Islet precursor cell (in vitro differentiated cells): ENCODE measurements at places on chromosomes 13 and 19.

DNA sequence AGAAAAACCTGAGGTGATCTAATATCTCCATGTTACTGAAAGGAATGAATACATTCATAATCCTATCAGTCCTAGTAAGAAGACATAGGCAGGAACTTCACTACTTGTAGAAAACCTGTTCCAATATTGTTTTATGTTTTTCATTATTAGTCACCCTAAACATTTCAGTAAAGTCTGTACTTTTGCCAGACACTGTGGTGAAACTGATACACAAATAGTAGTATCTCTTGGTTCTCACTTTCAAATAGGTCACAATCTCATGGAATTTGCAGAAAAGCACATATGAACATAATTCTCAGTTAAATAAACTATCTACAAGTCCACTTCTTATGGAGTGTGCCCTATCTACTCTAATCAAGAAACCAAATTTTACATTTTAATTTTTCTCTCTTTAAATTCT is 88.3 kb upstream of the PCDH9 start:
- no peak for DNase-seq

- no peak for DNase-seq
These were observed 66.3 kb upstream of the MCF2L start for GRCh38 chr13:112902669-112903068.

- DNase-seq, result no peak
These were observed 94.2 kb upstream of the MCF2L start for GRCh38 chr13:112874751-112875300.

DNA sequence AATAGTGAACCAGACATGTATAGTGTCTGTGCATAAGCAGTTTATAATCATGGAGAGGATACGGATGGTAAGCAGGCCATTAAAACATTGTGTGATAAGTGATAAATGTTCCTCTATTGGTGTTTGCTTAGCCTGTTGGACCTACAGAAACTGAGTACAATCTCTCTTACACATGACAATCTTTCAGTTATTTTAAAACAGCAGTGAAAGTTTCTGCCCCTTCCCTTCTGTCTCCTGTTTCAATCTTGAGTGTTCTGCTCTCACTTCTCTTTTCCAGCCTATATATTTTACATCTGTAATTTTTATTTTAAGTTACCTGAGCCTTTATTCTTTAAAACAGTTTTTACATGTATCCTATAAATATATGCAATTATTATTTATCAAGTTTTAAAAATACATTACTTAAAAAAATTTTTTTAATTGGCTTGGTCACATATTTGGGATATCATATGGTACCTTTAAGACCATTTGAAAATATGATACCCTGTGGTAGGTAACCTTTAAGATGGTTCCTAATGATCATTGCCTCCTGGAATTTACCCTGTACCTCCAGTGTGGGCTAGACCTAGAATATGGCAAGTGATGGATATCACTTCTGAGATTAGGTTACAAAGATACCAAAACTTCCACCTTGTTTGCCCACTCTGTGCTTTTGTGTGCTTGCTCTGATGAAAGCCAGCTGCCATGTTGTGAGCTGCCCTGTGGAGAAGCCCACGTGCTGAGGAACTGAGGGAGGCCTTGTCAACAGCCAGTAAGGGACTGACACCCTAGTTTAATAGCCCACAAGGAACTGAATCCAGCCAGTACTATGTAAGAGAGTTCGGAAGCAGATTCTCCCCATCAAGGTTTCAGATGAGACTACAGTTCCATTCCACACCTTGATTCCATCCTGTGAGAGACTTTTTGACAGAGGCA is 99.3 kb downstream of the DHRS12 start:
- DNase-seq, result no peak

DNA sequence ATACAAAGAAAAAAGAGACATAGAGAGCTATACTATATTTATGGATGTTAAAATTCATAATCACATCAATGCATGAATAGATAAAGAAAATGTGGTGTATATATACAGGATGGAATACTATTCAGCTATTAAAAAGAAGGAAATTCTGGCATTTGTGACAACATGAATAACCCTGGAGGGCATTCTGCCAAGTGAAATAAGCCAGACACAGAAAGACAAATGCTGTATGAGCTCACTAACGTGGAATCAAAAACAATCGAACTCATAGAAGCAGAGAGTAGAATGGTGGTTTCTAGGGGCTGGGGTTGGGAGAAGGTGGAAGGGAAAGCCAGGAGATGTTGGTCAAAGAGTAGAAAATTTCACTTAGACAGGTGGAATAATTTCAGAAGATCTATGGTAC is 24.0 kb downstream of the UTP14C start:
- DNase-seq, result no peak

DNA sequence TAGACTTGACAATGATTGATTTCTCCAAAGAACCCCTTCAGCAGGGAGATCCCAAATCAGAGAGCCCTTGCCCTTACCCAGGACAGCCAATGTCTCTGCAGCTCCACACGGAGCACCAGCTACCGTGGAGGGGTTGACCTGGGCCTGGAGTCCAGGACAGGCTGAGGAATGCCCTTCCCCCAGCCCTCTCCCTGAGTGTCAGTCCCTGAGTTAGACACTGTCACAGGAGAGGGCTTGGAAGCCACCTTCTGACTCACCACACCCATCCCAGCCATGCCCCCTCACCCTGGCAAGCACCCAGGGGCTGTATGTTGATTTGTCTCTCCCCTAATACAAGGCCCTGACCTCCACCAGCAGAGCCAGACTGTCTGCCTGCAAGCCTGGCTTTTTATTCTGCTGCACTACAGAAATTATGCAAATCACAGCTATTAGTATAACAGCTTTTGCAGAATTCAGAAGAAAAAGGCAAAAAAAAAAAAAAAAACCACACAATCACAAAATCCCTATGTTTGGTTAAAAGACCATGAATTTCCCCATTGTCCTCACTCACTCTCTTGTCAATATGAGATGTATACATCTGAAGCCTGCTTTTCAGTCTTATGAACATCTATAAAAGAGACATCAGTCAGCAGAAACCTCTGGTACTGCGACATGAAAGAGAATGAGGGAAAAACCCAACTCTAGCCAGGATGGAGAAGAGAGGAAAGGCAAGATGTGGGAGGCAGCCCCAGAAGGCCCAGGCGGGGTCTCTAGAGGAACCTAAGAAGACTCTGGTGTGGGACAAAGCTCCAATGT is 240.7 kb downstream of the UQCRFS1 start:
- peak; percentile 12 for DNase-seq

- no peak for DNase-seq
These were observed 60.5 kb downstream of the ATP7B start for GRCh38 chr13:51950722-51951121.

DNA sequence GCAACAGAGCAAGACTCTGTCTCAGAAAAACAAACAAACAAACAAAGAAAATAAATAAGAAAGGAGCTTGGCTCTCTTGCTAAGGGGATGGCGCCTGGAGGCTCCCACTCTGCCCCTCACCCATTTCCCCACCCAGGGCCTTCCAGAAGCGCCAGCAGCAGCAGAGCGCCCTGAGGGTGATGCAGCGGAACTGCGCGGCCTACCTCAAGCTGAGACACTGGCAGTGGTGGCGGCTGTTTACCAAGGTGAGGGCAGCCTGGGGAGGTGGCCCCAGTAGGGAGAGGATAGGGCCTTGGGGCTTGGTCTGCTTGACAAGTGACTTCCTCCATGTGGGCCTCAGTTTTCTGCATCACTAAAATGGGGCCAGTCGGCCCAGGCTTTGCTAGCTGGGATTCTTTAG is 59.8 kb downstream of the MYH14 start:
- DNase-seq, result no peak

GRCh38 chr13:110339975-110340550 is 33.0 kb downstream of the COL4A2 start:
- DNase-seq, result no peak

- no peak for DNase-seq
These were observed 9.4 kb downstream of the IFNL2 start for GRCh38 chr19:39277598-39277997.

GRCh38 chr19:1000095-1000494 is at the start of gene GRIN3B:
Gene GRIN3B (plus strand): TSS chr19:1000419. CDS start chr19:1000438, 19 bp downstream.
- peak; percentile 90 for DNase-seq

DNA sequence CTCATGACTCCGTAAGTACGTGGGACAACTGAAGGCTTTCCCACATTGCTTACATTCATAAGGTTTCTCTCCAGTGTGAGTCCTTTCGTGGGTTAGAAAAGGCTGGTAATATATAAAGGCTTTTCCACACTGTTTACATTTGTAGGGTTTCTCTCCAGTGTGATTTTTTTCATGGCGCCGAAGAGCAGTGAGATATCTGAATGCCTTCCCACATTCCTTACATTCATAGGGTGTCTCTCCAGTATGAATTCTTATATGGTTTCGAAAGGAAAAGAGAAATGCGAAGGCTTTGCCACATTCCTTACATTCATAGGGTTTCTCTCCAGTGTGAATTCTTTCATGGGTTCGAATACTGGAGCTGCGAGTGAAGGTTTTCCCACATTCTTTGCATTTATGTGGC is 29.5 kb downstream of the ZNF490 start:
- no peak for DNase-seq

DNA sequence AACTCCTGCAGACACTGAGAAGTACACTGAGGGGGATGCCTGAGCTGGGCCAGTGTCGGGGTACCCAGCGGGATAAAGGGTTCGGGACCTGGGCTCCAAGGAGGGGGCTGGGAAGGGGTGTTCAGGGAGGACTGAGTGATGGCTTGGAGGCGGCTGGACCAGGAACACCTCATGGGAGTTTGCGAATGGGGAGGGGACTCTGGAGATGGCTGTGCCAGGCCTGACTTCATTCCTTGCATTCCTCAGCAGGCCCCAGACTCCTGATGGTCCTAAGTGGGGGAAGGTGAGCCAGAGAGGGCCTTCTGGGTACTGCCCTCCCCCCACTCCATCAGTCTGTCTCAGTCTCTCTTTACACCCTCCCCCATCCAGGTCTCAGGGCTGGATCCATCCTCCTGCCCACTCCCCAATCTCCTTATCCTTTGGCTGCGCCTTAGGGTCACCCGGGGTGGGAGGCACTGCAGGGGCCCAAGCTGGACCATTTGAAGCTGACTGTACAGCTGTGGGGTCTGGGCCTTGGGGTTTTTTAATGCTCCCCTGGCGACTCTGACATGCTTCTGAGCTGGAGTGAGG is 13.8 kb downstream of the PAK4 start:
- peak; percentile 92 for DNase-seq

DNA sequence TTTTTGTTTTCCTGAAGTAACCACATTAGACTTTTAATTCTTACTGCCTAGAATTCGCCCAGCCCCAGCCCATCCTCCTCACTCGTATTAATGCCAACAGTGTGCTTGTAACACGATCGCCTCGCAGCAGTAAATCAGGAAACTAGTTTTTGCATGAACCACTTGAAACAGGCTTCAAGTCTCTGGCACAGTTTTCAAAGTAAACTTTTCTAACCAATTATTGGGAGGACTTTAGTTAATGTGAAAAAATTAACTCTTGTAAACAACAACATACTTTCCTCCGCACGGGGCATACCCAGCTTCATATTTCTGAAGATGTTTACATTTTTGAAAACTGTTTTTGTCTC is 39.2 kb downstream of the TNFRSF19 start:
- no peak for DNase-seq

DNA sequence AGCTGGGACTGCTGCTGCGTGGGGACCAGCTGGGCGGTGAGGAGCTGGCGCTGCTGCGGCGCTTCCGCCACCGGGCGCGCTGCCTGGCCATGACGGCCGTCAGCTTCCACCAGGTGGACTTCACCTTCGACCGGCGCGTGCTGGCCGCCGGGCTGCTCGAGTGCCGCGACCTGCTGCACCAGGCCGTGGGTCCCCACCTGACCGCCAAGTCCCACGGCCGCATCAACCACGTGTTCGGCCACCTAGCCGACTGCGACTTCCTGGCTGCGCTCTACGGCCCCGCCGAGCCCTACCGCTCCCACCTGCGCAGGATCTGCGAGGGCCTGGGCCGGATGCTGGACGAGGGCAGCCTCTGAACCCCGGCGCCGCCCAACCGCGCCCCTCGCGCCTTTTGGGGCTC is 12.8 kb downstream of the TNFAIP8L1 start:
- no peak for DNase-seq

DNA sequence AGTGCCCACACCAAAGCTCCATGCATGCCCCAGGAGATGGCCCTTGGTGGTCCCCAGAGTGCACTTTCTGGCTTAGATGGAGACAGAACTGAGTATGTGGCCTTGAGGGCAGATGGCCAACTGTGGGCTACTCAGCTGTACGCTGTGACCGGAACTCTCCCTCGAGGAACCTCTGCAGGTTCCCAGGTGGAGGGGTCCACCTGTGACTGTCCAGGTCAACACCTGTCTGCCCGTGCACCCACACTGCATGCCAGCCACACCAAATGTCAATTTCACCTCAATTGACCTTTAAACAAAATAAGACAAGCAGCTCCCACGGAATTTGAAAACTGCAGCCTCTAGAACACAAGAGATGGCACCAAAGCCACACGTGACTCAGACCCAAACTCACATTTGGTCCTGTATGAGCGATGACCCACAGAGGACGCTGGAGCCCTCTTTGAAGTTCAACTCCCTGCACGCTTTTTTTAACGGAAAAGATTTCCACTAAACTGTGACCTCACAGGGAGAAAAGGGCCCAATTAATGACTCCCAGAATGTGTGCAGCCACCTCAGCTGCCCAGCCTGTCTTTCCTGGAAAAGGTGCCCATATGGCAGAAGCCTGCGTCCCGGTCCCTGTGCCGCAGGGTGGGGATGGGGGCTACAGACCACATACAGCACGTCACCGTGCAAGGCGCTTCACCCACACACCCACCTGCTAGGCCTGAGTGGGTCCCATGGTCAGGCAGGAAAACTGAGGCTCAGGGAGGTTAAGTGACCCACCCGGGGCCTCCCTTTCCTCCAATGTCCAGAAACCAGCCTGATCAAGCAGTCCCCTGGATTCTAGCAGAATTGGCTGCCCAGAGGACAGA is 47.7 kb downstream of the KLF2 start:
- no peak for DNase-seq

GRCh38 chr13:31545616-31546015 is 193.7 kb upstream of the RXFP2 start:
- DNase-seq, result no peak

DNA sequence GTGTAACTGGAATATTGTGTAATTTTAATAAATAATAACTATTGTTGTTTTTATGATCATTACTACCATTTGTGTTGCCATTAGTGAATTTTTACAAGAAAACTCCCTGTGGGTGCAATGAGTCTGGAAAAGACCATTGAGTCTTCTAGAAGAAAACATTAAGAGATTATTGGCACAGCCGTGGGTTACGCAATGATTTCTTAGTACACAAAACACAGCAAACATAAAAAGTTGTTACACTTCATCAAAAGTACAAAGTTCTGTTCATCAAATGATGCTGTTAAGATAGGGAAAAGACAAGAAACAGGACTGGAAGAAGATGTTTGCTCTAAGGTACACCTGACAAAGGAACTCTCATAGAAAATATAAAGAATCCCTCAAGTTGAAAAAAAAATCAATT is 41.6 kb downstream of the ZNF331 start:
- DNase-seq, result no peak

GRCh38 chr13:71149046-71149445 is 718.0 kb downstream of the DACH1 start:
- no peak for DNase-seq

- DNase-seq, result peak; percentile 38
These were observed 46.5 kb upstream of the TFDP1 start for GRCh38 chr13:113537909-113538688.

GRCh38 chr13:47206111-47206510 is 309.3 kb upstream of the HTR2A start:
- DNase-seq, result no peak
